ENCODE measurements at places on chromosomes 3 and 15.

DNA sequence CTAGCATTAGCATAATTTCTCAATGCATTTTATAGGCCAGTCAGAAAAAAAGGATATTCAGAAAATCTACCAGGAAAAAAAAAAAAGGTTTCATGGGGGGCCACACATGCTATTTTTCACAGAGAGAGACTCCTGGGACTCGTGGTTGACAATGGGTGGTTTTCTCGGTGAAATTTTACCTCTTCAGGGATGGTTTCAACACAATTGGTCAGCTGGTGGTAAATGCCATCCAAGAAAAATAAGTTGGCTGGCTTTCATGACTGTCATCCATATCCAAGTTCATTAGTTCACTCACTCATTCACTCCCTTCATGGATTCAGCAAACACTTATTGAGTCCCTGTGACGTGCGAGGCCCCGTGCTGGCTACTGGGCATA is 217.3 kb downstream of the SHQ1 start:
- no peak for DNase-seq

GRCh38 chr3:9110802-9111201 is 138.6 kb downstream of the SRGAP3 start:
- no peak for DNase-seq

- DNase-seq, result no peak
Measured at GRCh38 chr3:190131329-190131728, 10.6 kb upstream of the P3H2 start.

DNA sequence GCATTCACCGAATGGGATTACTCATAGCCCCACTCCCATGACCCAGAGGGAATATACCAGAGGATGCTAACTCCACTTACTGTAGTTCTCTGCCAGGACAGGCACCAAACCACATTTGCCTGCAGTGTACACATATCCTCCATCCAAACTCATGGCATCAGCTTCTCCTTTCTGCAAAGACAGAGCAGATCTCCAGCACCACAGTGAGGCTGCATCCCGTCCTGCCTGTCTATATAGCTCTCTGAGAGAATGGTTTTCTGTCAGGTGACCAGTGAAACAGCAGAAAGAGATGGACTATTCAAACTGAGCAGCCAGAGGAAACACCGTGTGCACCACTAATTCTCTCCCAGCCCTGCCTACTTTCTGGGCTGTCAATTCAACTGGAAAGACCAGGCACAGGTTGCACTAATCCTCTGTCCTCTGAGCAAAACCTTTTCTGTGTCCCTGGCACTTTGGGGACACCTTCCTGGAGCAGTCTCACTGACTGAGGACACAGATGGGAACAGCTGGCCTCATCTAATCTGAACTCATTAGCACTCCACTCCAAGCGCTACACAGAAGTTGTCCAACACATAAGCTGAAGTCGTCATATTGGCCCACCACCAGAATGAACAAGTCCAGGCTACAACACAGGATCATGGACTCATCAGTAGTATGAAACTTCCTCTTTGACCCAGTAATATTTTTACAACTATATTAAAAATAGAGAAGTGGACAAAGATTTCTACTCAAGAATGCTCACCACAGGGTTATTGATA is 17.3 kb downstream of the LTF start:
- DNase-seq, result no peak

GRCh38 chr15:78752492-78753358 is 58.5 kb downstream of the ADAMTS7 start:
- DNase-seq, result no peak

- DNase-seq, result no peak
Measured at GRCh38 chr3:105832644-105833043, 36.2 kb downstream of the CBLB start.

DNA sequence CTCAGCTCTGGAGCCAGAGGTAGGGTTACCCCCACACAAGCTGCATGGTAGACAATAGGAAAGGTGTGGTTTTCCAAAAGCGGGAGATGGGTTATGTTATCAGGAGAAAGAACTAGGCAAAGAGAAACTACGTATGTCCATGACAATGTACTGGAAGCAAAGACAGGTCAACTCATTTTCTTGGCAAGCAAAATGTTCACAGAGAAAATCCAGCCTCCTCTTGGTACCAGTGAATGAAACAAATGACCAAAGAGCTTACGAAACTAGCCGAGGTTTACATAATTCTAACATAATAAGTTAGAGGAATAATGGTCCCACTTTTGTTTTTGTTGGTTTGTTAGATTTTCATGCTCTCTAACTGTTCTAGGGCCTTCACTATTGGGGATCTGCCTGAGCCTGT is 338.1 kb upstream of the TGFBR2 start:
- no peak for DNase-seq

Data from CD4-positive, alpha-beta T cell treated with Interleukin-4 for 4 hours (primary cell).